Posterior cingulate gyrus (tissue), 11 donors: ENCODE measurements at places on chromosomes 7 and 10.

DNA sequence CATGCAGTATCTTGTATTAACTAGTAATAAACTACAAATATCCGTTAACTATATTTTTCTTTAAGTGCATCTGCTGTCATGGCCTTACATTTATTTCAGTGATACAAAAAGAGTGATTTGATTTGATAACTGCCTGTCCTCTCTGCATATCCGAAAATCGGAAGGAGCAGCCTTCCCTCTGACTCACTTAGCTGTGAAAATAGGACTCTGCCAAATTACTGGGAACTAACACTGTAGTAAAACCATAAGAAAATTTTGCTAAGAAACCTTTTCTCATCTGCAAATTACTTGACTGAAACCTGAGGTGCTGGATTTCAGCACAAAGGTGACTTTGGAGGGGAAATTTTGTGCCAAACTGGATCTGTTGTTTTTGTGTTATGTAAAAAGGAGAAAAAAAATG, 176.6 kb upstream of the MKLN1 start:
- no peak for DNase-seq

GRCh38 chr10:25014579-25014978, 1.4 kb downstream of the ENKUR start:
- no peak for DNase-seq

DNA sequence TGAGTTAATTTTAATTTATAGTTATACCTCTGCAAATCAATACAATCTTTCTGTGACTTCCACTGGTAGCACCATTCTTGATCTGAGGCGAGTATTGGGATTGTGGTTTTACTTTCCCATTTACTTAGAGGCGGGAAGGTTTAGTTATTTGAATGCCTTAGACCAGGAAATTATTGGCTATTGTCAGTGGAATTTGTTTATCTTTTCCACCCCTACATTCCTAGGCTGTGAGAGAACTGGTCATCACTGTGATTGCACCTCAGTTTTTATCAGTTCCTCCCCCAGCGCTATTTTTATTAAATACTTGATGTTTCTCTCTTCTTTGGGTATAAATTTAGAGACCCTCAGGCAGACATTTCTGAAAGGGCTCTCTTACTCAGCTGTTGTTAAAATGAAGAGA, 29.9 kb downstream of the CDK14 start:
- DNase-seq: no peak

DNA sequence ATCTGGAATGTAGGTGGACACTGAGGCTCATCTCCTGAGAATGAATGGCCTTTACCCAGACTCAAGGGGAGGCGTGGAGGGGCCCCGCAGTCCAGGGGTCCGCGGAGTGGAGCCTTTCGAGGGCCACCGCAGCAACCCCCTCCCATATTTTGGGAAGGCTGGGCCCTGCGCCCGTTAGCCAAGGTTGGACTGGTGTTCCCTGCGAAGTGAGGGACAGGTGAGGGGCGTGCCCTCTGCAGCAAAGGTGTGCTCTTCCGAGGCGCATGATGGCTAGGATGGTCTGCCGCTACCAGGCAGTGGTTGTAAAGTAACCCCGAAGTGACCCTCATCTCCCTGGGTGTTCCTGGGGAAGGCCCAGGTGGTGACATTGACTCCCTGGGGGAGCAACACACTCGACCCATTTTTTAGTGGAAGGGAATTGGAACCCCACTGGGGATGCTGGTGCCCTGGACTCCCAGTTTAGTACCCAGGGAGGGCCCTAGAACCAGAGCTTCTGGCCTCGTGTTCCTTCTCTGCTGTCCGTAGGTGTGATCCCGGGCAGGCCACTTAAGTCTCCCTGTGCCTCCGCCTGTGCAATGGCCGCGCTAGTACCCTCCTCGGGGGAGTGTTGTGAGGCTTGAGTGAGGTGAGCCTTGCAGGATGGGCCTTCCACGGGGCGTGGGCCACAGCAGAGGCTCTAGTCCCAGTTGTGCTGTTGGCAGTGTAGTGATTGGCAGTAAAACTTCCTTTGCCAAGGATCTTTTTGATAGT, 779 bp downstream of the FAM241B start:
- no peak for DNase-seq

- no peak for DNase-seq
Measured at GRCh38 chr7:117158941-117159697, 163.7 kb downstream of the WNT2 start.

DNA sequence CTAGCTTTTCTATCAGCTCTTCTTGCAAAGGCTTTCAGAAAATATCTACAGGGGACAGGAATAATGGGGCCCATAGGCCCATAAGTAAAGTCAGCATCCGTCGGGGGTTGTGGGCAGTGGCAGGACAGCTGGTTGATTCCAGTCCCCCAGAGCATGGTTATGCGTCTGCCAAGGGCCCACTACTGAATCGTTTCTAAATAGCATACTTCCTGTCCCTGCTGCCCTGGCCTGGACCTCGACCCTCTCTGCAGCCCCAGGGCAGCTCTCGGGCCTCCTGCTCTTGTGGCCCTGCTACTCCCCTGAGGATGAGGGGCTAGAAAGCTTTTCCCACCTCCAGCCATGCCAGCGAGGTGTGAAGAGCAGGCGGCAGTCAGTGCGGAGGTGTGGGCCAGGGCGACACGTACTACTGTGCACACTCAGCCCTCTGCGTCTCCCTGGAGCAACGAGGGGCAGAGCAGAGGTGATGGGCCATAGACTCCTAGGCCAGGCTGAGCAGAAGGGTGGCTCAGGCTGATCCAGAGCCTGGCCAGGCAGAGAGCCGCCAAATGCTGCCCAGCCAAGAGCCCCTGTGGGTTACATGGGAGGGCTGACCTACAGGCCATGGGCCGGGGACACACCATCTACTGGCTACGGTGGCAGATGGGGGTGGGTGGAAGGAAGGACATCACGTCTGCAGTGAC, 4.7 kb upstream of the OPN4 start:
- no peak for DNase-seq

DNA sequence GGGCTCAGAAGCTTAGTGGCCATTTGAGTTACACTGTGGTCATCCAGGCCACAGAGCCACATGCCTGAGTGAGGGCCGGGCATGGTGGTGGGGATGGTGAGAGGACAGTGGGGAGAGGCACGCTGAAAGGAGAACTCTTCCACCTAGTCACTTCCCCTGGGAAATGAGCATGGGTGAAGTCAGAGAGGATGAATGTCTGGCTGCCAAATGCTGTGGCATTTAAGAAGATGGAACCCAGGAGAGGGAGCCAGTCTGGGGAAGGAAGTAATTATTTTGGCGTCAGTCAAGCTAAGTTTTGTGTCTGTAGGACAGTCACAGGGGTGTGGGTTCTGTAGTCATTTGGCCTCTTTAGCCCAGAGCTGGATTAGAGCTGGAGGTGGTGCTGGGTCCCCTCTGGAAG, 86.0 kb upstream of the PODXL start:
- no peak for DNase-seq

- no peak for DNase-seq
Measured at GRCh38 chr7:92988051-92988450, 129.7 kb downstream of the SAMD9 start.

DNA sequence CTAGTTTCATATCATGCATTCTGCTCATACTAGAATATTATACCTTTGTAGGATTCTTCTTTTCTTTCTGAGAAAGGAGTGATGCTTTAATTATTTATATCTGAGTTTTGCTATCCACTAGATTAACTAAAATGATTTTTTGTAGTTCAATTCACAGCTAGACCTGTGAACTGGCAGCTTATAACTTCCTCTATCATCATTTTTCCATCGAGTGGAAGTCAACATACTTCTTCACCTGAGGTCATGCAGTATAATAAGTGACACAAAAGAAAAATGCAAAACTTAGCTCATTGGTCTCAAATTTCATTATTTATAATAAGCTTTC, 8.0 kb downstream of the LRRN3 start:
- no peak for DNase-seq

DNA sequence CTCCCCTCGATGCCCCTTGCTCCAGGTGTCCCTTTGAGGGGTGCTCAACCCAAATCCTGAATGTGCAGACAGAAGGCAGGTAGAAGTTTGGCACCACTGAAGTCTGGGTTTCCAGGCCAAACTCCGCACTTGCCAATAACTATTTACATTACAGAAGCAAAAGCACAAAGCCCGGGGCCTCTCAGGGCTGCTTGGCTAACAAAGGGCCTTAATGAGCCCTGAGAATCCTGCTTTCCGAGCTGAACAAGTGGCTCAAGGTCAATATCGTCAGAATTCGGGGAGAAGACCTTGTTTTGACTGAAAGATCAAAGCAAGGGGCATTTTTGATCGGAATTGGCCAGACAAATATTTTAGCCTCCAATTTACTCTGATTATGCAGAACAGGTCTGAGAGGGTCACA, 189.9 kb downstream of the HERPUD2 start:
- DNase-seq: no peak

- DNase-seq: no peak
Measured at GRCh38 chr10:119189811-119190282, 11.2 kb upstream of the PRDX3 start.

DNA sequence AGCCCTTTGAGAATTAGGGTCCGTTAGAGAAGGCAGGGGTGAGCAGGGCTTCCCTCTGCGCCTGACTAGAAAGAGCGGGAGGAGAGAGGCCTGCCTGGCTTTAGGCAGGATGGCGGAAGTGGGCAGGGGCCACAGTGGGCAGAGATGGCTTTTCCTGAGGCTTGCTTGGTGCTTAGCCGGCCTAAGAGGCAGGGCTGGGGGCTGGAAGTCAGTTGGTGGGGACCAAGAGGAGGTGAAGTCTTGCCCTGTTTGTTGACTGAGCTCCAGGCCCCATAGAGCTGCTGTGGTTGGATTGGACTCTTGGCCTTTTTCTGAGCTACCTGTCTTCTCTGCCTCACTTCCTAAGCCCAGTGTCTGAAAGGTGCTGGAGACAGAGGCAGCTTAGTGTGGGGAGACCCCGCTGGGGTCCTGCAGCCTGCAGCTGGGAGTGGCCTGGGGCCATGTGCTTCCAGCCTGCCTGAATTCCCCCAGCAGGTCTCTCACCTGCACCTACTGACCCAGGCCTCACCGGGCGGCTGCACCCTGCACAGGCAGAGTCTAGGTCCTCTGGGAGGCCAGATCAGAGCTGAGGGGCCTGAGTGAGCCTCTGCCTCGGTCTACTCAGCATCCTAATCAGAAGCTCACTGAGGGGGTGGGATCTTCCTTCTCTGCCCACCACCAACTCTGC, 4.8 kb downstream of the FAM241B start:
- no peak for DNase-seq

DNA sequence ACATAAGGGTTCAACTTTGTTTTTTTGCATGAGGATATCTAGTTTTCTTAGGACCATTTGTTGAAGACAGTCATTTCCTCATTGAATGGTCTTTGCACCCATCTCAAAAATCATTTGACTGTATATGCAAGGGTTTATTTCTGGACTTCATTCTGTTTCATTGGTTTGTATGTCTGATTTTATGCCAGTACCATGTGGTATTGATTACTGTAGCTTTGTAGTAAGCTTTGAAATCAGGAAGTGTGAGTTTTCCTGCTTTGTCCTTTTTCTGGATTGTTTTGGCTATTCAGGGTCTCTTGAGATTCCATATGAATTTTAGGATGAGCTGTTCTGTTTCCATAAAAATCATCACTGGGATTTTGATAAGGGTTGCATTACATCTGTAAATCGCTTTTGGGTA, 63.9 kb downstream of the SND1 start:
- no peak for DNase-seq

DNA sequence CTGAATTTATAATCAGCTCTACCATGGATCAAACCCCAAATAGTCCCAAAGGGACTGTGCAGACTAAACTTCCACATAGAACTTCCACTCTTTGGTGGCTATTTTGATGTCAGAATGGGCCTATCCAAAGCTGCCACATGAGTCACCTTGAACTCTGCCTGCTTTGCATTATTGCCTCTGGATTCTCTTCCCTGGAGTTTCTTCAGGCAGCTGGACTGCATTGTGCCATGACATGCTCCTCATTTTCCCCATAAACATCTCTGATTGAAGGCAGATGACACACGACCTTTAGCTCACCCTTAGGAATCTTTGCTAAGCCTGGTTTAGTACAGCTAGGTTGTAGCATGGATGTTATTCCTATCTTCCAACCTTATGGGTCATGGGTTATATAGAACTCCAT, 251.7 kb downstream of the FZD1 start:
- DNase-seq: no peak

GRCh38 chr10:4460267-4460666, 365.7 kb upstream of the AKR1E2 start:
- no peak for DNase-seq

DNA sequence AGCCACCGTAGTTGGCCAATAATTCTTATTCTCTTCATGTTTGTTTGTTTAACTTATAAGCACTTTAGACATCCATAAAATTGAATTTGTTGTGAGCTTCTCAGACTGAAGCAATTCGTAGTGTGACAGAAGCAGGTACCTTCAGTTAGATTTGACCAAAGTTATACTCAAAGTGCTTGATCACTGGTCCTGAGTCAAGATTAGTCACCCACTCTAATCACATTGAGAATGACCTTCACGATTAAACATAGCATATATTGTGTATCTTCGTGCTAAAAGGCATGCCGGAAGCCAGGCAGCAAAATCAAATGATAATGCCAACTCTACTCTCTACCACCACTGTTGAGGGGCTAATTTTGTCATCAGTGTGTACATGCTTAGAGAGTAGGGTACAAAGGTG, 763.7 kb upstream of the MBL2 start:
- DNase-seq: no peak

DNA sequence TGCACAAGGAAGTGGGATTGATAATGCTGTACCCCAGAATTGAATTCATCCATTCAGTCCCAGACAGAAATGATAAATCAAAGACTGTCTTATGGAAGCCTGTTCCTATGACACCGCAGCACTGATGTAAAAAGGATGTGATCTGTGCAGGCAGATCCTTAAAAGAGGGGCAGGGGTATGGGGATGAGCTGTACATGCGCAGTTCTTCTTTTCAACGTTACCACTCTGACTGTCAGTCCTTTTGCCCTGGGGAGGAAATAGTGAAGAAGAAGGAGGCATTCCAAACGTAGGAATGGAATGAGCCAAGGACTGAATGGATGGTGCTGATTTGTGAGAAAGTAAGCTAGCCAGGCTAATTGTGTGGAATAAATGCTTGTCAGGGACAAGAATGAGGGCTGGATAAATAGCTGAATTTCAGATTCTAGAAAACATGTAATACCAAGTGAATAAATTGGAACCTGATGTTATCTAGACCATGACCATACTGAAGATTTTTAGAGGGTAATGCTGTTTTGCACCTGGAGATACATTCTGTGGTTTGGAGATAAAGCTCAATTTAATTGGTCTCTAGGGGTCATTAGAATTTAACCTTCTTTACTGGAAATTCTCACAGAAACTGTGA, 509.3 kb downstream of the SORCS3 start:
- DNase-seq: no peak

DNA sequence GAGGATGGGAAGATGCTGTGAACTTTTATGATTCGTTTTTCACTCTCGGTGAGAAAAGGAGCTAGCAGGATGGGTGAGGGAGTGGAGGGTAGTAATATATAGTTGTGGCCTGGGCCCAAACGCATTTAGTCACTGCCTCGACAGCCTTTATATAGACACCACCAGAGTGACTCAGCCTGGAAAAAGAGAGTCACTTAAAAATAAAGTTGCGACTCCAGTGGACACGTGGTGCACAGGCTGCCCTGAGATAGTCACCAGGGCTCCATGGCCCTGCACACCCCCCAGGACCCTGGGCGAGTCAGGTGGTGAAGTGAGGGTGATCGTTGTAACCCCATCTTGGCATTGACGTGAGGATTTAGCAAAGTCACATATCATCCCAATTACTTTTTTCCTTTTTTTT, 106.7 kb downstream of the CUX1 start:
- no peak for DNase-seq

GRCh38 chr10:31720546-31720945, 208.1 kb downstream of the ARHGAP12 start:
- DNase-seq: no peak
